ENCODE measurements at places on chromosomes 3 and 15. TPM values are rescaled to one million over a fixed set of nuclear protein-coding genes. Genes with fewer than 3 reads are reported as not detected.

Gene CD200
- total RNA-seq, result 0.27 TPM

Gene SEMA3F
- 106 TPM for total RNA-seq

Gene ACP3
- 41.9 TPM for total RNA-seq

Gene LHFPL4
- 0.23 TPM for total RNA-seq

Gene CLDN11
- 0.57 TPM for total RNA-seq

Gene EAF2
- 2.5 TPM for total RNA-seq

Gene ELL3
- 28.8 TPM for total RNA-seq

Gene ISLR2
- total RNA-seq, result not detected

Gene NDN
- 10.5 TPM for total RNA-seq

Gene RASGRP1
- total RNA-seq, result 16.0 TPM

Gene PPP2R3A
- 13.3 TPM for total RNA-seq

Gene RAP2B
- total RNA-seq, result 31.7 TPM

Gene DPPA4
- not detected for total RNA-seq

Gene AADAC
- 1.7 TPM for total RNA-seq

- no peak for DNase-seq
Observed at GRCh38 chr15:45429941-45430792, 51.8 kb upstream of the GATM start.

DNA sequence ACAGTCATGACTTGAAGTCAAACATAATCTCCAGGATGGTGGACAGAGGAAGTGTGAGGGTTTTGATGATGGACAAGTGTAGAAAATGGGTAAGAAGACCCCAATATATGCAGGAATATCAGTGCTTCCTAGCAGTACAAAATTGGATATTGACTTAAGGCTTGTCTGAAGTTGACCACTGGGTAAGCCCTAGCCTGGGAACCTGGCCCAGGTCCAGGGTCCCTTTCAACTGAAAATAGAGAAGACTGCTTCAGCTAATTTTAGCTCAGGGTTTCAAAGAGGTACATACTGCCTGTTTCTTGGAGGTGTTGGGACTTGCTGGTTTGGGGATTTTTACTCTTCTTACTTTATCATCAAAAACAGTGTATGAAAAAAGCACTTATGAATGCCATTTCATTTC lies 4.7 kb downstream of the NR1D2 start:
- no peak for DNase-seq

GRCh38 chr3:105223815-105224214 lies 142.9 kb upstream of the ALCAM start:
- no peak for DNase-seq

GRCh38 chr3:63228677-63229076 lies 49.4 kb upstream of the SYNPR start:
- DNase-seq, result no peak

DNA sequence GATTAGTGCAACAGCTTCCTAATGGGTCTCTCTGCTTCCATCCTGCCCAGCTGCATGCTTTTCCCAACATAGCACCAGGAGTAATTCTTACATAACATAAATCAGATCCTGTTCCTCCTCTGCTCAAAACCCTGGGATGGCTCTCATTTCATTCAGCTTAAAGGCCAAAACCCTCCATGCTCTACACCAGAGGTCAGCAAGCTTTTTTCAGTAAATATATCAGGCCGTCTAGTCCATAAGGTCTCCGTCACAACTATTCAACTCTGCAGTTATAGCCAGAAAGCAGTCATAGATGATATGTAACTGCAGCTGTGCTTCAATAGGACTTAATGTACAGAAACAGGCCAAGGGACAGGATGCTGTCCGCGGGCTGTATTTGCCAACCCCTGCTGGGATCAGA lies 202.8 kb upstream of the UBE2E2 start:
- no peak for DNase-seq

GRCh38 chr15:29596266-29596665 lies 226.0 kb downstream of the TJP1 start:
- DNase-seq, result no peak

GRCh38 chr3:71232175-71232679 lies 351.3 kb downstream of the FOXP1 start:
- DNase-seq, result no peak

DNA sequence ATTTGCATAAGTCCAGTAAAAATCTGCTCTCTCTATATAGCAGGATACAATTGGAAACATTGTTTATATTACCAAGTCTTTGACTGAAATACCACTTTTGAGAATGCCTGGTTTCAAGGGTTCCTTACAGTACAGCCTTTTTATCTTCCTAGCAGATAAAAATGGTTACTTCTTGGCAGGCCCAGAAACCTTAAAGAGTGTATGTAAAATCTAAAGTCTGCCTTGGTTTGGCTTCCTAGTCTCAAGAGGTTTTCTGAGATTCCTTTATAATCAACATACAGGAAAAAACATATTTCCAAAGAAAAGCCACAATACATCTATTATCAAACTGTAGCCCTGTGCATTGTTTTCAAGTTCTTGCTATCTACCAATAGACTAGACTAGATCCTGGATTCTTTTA lies 84.6 kb downstream of the PLSCR2 start:
- no peak for DNase-seq

DNA sequence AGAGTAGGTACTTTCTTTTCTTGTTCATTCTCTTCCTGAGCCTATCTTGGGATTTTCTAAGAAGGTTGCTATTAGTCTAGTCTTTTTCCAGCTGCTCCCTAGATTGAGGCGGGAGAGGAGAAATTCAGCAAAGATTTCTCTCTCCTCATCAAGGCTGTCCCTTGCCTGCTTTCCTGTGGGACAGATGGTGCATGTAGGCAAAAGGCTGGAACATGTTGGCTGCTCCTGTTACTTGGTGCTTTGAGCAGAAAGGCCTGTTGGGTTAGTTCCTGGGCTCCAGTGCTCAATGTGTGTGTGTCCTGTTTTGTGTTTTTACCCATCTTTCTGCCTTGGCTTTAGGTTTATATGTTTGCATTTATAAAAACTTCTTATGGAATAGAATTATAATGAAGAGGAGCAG lies 9.1 kb upstream of the SNRPN start:
- DNase-seq, result no peak

DNA sequence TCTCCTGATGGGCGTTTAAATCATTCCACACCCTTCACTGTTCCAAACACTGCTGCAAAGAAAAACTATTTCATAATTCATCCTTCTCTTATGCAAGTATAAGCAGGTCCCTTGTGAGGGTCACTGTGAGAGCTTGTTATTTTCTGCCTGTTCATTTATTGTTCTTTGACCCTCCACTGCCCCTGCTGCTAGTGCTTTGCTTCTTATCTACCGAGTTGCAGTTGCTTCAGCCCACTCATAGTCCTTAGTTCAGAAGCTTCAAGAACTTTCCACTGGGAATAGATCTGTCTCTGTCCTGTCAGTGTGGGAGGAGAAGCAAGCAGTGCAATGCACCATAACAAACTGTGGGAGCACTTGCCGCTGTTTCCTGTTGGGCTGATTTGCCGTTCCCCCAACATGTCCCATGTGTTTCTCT lies 39.8 kb downstream of the RIOX2 start:
- no peak for DNase-seq

DNA sequence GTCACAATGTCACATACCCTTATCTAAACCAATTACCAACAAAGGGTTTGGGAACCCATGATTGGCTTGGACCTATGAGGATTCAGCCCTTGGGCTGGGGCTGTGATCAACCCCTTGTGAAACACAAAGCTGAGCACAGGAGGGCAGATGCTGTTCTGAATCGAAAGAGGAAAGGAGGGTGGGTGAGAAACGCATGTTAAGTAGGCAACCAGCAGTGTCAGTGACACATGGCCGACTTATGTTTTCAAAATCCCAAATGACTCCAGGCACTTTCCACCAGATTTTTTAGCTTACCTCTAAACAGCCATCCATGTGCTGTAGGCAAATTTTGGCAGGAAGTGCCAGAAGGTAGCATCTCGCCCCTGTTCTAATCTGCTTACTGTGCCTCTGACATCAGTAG lies 34.1 kb upstream of the KLHL25 start:
- DNase-seq, result no peak

GRCh38 chr3:20462226-20462625 lies 276.2 kb upstream of the SGO1 start:
- DNase-seq, result no peak

- no peak for DNase-seq
Observed at GRCh38 chr3:143998266-143998665, 26.6 kb downstream of the DIPK2A start.

DNA sequence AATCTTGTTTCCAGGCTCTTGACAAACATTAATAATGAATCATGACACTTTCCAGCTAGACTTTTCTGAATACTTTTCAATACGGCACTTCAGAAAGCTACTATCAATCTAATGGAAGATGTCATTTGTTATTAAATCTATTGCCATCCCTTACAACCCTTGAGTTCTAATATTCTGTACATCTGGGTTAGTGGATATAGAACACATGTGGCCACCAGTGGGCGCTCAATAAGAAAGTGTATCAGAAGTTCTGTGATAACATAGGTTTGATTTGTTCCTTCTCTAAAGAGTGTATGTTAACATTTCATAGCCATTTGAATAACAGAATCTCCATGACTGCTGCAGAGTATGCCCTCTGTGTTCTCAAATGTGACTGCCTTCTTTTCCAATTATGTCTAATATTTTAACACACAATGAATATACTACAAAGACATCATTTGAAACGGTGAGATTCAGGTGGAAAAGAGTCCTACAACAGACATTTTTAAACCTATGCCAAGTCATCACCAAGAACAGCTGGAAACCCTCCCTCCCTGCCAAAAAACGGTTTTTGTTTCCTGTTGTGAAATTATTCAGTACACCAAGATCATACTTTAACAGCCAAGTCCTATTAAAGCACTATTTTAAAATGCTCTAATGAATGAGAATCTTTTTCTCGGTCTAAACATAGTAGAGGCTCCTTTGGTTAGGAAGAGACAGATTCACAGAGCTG lies 22.2 kb downstream of the ALDH1A2 start:
- DNase-seq, result no peak

GRCh38 chr3:124064050-124064449 lies 72.1 kb upstream of the ROPN1 start:
- no peak for DNase-seq

DNA sequence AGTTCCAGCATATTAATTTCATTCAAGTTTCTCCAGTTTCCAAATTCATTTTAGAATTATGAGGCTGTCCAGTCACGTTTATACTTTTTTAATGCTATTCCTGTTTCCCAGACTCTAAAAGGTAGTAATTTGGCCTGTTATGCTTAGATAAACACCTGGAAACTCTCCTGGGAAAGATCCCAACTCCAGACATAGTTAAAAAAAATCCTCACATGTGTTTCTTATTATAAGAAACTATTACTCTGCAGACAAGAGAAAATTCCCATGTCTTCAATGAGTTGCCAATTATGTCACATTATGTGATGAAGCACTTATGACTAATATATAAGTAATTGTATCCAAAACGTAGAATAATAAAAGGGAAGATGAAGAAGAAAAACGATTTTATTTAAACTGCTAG lies 137.1 kb upstream of the TMC3 start:
- no peak for DNase-seq

DNA sequence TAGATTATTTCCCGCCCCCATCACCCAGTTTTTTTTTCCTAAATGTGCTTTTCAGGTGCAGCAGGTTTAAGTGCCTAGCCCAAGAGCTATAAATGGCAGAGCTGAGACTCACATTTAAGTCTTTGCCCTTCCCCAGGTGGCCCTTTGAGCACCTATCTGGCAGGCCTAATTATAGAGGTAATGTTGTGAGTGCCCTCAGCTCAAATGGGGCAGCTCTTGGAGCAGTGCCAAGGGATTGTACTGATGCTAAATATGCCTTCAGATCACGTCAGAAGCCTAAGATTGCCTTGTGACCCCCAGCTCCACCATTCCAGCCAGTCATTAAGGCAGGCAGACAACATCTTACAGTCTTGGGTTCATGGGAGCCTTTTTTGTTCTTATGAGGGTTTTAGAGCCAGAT lies 159.5 kb downstream of the RPLP1 start:
- no peak for DNase-seq

DNA sequence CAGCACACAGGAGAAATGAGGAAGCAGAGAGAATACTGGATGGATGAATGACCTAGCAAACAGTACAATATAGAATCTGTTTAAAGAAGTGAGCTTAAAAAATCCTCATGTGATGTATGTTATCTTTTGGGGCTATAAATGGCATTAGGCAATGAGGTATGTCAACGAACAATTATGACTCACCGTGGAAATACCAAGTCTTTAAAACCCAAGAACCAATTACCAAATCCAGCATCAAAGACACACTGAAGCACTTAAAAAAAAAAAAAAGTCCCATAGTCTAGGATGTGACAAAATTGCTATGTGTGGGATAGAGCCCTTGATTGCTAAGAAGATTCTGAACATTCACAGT lies 36.3 kb upstream of the HERC1 start:
- DNase-seq, result no peak

DNA sequence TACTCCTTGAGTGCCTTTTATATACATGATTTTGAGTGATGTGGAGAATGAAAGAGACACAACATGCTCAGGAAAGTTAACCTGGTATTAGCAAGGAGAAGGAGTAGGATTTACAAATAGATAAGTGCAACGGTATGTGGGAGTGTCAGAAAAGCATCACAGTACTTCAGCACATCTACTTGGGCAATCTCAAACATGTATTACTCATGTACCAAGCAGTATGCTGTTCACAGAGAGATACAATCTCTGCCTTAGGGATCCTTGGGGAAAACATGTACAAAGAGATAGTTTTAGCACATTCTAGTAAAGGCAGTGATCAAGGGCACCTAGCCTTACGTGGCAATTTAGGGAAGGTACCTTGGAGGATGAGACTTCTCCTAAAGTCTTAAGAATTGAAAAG lies 146.5 kb downstream of the FILIP1L start:
- no peak for DNase-seq

- DNase-seq, result no peak
Observed at GRCh38 chr3:194876403-194877095, 190.9 kb downstream of the FAM43A start.

DNA sequence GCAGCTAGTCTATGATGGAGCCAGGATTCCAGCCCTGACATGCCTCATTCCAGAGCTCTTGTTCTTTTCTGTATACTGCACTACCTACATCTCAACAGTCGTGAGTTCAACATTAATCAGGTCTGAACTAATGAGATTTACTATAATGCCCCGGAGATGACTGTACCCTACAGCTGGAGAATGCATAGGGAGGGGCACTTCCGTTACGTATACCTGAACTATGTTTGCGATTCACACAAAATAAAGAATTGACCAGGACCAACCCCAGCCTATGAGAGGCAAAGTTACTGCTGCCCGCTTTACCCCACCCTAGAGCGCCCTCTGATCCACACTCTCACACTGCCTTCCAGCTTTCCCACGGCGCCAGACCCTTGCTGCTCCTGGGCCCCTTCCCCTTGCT lies 97.0 kb downstream of the IGF2BP2 start:
- no peak for DNase-seq
